HT1080 (cell line): ENCODE measurements at places on chromosomes 12 and 14.

- DNase-seq, result no peak
These were observed 1141.3 kb downstream of the BCL11B start for GRCh38 chr14:98130691-98131090.

DNA sequence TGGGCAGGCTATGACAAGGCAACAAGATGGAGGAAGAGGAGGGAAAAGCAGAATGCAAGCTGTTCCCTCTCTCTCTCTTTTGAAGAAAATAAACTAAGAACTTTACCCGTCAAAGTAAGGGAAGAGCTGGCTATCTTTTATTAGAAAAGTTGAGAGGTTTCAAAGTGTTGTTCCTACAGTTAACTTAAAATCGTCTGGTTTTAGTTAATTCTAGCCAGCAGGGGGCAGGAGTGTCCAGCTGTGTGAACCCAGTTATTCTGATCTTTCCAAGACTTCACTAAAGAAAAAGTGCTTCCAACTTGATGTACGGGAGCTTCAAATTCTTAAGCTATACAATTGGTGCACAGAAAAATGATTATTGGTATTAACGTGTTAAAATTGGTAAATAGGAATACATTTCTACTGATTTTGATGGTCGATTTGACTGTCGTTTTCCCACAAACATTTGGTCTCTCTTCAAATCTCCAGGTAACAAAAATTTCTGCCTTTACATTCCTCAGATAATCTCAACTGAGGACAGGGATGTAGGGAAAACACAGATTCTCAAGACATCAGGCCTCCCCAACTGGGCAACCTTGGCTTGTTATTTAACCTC, 28.4 kb upstream of the MON2 start:
- peak; percentile 22 for DNase-seq

- DNase-seq, result no peak
These were observed 4.8 kb downstream of the C12orf71 start for GRCh38 chr12:27077586-27077985.

DNA sequence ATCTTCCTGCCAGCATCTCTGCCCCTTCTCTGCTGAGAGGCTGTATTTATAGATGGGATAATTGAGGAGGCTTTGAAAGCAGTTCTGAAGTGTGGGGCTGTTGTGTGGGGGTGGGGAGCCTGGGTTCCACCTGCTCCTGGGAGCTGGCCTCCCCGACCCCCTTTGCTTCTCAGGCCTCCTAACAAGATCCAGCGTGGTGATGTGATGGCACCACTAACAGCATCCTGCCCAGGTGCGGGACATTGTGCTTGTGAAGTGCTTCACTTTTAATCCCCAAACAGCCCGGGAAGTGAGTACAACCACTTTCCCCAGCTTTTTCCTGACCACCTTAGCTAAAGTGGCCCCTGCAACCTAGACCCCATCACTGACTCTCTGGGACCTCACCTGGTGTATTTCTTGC, 95.1 kb upstream of the NRXN3 start:
- no peak for DNase-seq

DNA sequence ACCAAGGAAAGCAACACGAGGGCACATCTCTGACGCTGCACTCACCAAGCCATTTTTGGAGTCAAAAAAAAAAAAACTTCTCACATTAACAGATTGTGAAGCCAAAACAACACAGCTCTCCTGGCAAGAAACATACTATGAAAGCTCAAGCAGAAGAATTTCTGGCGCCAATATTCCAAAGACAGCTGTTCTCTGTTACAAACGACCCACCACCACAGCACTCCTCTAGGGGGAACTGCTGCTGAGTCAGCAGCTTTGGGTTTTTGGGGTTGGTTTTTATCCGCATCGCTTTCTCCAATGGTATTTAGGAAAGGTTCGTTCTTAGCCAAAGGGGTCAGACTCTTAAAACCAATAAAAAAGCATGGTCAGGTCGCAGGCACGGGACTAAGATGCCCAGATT, 379.4 kb downstream of the RPS29 start:
- no peak for DNase-seq
